CD4-positive, CD25-positive, alpha-beta regulatory T cell (primary cell): ENCODE measurements at places on chromosomes 16 and 17.
A peak's percentile ranks its signal among the peaks of the same experiment; 100 is the strongest.

DNA sequence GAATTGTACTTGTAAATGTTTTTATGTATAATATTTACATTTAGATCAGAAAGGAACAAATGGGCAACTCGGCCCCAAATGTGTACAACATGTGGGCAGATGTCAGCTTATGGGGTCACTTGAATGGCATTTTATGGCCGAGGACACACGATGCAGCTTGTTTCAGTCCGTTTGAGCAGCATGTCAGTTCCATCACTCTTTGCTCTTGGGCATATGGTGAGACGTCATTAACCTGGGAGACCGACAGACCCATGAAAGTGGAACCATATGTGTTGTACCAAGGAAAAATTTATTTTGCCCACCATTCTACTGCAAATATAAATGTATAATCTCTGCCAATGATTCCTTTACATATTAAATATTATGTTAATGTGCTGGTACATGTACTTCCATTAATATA, 561.9 kb upstream of the SOX9 start:
- no peak for DNase-seq

- DNase-seq, result no peak
Measured at GRCh38 chr16:11169641-11170040, 86.4 kb downstream of the SOCS1 start.

GRCh38 chr17:82957469-82957795, 117.6 kb upstream of the ZNF750 start:
- no peak for DNase-seq

GRCh38 chr17:29145289-29146073, 34.7 kb downstream of the MYO18A start:
- peak; percentile 49 for DNase-seq

GRCh38 chr17:9367156-9367555, 208.5 kb downstream of the STX8 start:
- no peak for DNase-seq

DNA sequence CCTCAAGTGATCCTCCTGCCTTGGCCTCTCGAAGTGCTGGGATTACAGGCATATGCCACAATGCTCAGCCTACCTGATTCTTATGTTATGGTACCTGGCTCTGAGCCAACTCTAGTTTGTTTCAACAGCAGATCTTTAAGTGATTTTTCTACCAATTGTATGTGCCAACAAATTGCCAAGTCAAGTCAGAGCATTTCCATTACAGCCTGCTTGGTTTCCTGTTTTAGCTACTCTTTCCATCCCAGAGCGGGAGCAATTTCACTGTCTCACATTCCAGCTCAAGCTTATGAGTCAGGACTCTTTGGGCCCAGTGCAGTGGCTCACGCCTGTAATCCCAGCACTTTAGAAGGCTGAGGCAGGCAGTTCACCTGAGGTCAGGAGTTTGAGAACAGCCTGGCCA, 30.8 kb upstream of the RBBP6 start:
- no peak for DNase-seq

DNA sequence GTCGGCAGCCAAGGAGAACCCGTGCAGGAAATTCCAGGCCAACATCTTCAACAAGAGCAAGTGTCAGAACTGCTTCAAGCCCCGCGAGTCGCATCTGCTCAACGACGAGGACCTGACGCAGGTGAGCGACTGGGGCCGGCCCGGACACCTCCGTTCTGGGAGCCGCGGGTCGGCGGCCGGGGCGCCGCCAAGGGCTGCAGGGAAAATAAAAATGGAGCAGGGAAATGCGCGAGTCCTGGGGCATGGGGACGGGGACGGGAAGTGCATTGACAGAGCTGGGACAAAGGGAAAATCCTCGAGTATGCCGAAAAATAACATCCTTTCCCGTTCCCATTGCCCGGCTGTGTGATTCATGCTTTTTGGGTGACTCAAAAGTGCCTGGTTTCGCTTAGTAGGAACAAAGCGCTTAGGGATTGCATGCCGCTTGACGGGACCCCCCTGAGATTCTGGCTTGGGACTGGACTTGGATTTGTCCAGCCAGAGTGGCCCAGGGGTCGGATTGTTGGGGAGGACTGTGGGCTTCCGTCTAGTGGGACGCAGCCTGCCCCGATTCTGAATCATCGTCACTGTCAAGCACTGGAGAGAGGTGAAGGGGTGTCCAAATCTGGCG, 699 bp downstream of the MPRIP start:
- no peak for DNase-seq

GRCh38 chr16:1047123-1047522, 25.4 kb upstream of the SSTR5 start:
- DNase-seq, result no peak

GRCh38 chr16:82732461-82732860, 105.7 kb downstream of the CDH13 start:
- DNase-seq, result no peak

DNA sequence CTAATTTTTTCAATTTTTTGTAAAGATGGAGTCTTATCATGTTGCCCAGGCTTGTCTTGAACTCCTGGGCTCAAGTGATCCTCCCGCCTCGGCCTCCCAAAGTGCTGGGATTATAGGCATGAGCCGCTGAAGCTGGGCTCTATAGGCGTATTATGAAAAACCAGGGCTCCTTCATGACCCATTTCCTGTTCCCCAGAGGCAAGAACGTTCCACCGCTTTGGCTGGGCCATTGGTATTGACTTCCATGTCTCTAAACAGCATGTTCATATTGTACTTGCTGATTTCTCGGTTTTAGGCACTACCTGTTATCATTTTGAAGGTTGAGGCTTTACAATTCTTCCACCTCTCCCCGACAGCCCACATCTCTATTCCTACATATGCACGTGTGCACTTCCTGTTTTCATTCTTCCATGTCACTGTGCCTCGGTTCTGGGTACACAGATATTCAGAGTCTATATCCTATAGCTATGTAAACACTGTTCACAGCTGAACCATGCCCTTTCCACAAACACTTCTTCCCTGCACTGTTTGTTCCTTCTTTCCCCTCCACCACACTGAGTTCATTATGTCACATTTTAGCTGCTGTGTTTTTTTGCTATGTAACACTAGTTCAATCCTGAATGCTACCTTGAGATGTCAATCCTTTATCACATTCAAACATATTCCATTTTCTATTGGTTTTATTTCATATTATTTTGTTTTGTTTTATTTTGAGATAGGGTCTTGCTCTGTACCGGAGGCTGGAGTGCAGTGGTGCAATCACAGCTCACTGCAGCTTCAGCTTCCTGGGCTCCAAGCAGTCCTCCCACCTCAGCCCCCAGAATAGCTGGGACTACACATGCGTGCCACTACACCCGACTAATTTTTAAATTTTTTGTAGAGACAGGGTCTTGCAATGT, 16.8 kb upstream of the MAPK3 start:
- peak; percentile 51 for DNase-seq

DNA sequence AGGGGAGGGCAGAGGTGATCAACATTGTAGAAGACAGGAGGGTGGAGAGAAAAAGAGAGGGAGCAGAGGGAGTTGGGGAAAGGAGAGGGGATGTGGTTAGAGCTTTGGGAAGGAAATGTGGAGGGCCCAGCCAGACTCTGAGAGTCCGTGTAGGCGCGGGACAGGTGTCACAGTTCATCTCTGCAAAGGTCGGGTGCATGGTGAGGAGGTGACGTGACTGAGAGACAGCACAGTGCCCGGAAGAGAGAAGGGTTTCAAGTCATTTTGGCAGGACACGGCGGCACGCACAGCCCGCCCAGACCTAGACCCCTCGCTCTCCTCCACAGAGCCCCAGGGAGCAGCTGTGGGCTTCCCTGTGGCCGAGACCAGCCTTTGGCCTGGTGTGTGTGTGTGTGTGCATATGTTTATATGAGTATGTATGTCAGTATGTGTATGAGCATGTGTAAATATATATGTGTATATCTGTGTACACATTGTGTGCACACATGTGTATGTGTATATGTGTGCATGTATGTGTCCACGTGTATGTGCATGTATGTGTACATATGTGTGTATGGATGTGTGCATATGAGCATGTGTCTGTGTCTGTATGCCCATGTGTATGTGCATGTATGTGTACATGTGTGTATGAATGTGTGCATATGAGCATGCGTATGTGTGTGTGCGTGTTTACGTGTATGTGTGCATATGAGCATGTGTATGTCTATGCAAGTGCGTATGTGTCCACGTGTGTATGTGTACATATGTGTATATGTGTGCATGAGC, 104.6 kb downstream of the SEC14L1 start:
- DNase-seq, result no peak

DNA sequence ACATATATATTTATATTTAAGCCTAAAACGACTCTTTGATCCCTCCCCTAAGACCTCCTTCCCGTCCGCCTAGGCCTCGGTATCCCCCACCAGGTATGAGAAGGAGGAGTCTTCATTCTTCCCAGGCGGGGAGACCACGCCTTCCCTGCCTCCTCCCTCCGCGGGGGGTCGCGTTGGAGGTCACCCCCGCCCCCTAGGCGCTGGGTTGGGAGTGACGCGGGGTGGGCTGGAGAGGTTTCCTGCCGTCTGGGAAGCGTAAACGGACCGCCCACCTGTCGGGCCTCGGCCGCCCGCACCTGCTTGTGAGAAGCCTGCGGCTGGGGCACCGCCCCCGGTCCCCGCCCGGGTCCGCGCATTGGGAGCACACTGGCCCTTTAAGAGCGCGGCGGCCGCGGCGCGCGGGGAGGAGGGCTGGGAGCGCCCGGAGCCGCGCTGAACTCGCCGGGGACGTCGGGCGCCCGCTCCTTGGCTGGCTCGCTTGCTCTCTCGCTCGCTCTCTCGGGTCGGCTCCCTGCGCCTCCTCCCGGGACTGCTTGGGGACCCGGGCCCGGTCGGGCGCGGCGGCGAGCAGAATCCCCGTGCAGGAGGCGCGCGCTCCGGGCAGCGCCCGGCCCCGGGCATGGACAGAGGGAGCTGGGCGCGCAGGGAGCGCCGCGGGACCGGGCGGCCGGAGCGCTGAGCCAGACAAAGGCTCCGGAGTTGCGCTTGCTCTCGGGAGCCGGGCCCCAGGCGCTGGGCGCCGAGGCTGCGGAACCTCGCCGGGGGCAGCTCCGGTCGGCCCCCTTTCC, at the start of gene MMP15:
TSS of gene MMP15 (plus strand) at position 404 of the 788 bp plus-strand sequence. CDS start 597 bp downstream, outside the sequence.
- peak; percentile 42 for DNase-seq

DNA sequence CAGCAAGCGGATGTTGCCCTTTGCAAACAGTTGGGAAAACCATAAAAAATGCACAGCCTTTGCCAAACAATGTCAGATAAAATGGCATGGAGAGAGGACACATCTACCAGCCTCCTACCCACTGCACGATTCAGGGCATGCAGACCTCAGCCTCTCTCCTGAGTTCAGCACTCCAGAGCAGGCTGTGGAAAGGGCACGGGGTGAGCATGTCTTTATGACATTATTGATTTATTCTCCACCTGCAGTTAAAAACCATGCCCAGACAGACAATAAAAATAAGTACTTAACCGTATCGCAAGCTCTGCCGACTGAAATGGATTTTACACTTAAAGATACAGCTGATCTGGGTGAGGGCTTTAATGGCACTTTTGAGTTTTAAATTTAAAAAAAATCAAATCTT, 127.1 kb downstream of the MAF start:
- DNase-seq, result no peak

- DNase-seq, result no peak
Measured at GRCh38 chr16:24170407-24170806, 85.7 kb upstream of the CACNG3 start.
